CD4-positive, alpha-beta T cell (primary cell): ENCODE measurements at places on chromosomes 1 and 21.

GRCh38 chr1:150553392-150554085 lies 4.3 kb downstream of the ADAMTSL4 start:
- no peak for DNase-seq

DNA sequence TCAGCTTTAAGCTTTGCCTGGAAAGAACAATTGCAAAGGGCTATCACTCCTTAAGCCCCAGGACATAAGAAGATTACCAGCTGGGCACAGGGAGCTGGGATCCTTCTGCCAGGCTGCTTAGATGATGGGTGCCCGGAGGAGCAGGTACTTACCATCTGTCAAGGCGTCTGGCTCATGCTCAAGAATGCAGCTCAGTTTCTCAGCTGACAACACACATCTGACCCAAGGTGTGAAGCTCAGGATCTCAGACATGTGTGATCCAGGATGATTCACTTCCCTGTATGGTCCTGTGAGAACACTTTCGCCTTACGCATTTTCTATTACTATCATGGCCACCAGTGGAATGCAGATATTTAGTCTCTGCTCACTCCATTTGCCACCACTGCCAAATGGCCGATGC lies 14.7 kb upstream of the DISC1 start:
- peak; percentile 17 for DNase-seq

- no peak for DNase-seq
Measured at GRCh38 chr1:32464716-32465577, at the start of gene ZBTB8B. Gene ZBTB8B, plus strand, starts transcription at chr1:32465072. Its CDS starts 5,553 bp downstream, at chr1:32470625.

- no peak for DNase-seq
Measured at GRCh38 chr1:226697929-226698544, 41.0 kb downstream of the ITPKB start.

DNA sequence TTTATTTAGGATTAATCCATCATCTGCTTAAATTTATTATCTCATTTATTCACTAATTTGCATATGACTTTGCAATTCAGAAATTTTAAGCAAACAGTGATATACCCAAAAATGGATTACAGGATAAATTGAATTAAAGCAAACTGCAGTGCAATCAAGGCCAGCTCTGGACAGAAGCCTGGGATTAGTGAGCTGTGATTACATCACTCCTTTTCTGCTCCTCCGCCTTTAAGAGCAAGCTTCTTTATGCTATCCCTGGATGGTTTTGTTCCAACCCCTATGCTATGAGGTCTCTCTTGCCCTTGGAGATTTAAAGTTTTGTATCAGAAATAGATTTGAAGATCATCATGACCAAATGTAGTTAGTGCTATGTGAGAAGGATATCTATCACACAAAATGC lies 32.6 kb downstream of the GPR52 start:
- DNase-seq, result no peak

GRCh38 chr21:44969066-44969670 lies 29.3 kb downstream of the SLX9 start:
- no peak for DNase-seq

DNA sequence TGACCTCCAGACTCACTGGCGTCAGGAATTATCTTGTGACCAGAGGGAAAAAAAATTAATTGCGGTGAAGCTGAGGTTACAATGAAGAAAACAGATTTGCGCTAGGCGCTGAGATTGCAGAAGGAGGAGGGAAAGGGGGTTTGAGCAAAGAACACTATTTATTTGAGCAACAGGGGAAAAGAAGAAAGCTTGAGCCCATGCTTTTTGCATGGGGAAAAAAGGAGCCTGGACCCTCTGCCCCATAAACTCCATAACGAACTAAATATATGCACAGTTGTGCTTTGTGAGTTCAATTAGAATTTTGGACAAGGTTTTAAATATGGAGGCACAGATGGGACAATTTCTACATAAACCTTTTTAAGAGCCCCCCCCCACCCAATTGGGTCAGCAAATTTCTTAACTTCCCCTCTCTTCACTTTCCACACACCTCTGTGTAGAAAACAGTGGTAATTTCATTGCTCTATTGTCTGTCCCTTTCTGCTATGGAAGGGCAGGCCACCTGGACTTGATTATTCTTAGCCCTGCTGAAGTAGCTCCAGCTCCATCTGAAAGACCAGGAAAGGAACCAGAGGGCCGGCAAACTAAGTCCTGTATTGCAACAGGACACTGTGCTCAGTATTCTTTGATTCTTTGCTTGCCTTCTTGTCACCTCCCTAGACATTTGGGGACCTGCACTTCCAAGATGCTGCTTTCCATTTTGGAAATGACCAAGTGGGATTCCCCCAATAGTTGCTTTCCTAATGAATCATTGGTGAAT lies 862 bp upstream of the ID3 start:
- no peak for DNase-seq

- no peak for DNase-seq
Measured at GRCh38 chr1:200206761-200207160, 179.3 kb downstream of the NR5A2 start.

DNA sequence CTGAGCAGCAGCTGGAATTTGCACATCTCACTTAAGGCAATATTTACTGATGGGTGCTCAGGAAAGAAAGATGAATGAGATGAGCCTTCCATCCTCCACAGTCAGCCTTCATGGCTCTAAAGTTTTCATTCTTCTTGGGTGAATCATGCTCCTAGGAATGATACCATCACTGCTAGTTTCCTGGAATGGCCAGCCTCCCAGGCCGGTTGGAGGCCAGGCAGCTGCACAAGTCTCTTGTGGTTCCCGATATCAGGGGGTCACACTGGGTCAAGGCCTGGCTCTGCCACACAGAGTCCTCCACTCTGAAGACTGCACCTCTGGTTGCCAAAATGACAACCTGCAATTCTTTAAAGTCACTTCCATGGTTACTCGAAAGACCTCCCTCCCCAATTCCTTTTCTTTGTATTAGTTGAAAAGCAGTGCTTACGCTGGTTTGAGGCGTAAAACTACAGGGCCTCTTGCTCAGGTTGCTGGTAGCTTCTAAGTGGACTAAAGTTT lies 46.2 kb upstream of the PALMD start:
- DNase-seq, result no peak

DNA sequence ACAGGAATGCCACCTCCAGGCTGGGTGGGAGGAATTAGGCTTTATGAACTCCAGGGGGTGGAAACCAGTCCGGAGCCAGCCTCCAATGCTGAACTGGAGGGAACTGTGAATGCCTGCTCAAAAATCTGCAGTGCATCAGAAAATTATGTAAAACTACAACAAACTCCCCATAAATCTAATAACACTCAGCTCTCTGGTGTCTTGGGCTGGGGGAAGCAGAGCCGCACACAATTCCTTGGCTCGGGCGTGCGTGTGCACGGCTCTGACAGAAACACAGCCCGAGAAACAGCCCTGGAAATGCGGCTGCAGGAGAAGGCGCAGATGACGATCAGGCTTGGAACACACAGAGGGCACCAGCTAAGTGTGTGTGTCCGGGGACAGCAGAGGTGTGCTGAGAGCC lies 127.6 kb upstream of the VAMP3 start:
- DNase-seq, result no peak

GRCh38 chr1:164637461-164638375 lies 78.7 kb downstream of the PBX1 start:
- no peak for DNase-seq

DNA sequence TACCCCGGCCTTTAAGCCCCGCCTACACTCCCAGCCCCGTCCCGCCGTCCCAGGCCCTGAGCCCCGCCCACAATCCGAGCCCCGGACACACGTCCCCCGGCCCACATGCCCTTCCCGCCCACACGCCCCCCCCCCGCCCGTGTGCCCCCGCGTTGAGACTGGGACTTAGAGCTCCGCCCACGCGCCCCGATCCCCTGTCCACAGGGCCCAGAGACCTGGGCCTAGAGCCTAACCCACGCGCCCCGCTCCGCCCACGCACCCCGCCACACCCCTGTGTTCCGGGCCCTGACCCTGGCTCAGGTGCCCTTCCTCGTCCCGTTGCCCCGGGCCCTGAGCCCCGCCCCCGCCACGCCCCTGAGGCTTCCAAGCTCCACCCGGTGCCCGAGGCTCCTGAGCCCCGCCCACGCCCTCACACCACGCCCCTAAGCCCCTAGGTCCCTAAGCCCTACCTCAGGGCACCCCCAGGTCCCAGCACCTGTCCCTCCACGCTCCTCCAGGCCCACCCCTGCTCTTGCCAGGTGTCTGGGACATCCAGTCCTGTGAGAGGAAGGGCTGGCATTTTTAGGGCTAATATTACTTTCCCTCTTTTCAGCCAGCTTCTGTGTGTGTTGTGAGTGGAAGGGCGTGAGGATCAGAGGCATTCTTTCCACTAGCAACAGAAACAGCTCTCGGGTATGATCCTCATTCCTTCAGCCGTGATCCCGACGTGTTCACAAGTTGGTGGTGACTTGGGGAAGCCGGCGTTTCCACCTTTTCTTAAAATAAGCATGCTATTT lies 552 bp upstream of the GPR157 start:
- peak; percentile 79 for DNase-seq

- no peak for DNase-seq
Measured at GRCh38 chr1:6421266-6421665, 1.5 kb upstream of the HES2 start.

- no peak for DNase-seq
Measured at GRCh38 chr1:223695014-223695548, 17.3 kb upstream of the CAPN2 start.

DNA sequence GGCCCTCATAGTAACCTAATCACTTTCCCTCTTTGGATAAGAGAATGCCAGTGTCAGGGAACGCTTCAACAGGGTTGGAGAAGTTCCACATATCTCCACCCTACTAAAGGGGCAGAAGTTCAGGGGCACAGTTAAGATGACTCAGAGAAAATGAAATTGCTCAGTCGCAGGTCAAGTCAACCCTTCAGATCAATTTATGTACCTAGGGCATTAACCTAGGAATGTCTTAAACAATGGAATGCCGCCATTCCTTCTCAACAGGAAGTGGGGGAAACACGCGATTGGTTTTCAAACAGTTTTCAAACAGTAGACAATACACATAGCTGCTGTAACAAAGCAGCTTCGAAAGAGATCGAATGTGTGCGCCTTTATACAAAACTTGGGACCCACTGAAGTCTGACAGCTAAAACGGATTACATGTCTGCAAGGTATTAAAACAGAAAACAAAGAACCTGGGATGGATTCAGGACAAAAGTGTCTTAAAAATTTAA lies 897 bp downstream of the SLC25A24 start:
- no peak for DNase-seq

DNA sequence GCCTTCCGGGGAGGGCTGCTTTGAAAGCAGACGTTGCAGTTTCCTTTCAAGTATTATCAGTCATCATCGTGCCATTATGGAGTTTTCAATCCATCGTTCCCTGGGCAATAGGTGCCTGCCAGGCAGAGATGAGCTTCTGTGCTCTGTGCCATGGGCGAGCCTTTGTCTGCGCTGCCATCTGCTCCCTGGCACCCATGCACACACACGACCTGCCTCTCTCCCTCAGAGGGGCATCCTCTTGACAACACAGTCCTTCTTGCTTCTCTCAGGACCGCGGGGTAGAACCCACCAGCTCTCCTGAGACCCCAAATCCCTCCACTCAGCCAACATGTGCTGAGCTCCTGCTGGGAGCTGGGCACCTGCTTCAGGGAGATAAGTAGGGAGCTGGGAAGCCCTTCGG lies 149.3 kb downstream of the HMGB4 start:
- DNase-seq, result no peak

- no peak for DNase-seq
Measured at GRCh38 chr1:43970502-43970901, 692 bp downstream of the DPH2 start.

GRCh38 chr21:45418301-45419071 lies 13.5 kb downstream of the COL18A1 start:
- DNase-seq, result no peak

- no peak for DNase-seq
Measured at GRCh38 chr21:42624095-42624790, 29.2 kb upstream of the PDE9A start.

DNA sequence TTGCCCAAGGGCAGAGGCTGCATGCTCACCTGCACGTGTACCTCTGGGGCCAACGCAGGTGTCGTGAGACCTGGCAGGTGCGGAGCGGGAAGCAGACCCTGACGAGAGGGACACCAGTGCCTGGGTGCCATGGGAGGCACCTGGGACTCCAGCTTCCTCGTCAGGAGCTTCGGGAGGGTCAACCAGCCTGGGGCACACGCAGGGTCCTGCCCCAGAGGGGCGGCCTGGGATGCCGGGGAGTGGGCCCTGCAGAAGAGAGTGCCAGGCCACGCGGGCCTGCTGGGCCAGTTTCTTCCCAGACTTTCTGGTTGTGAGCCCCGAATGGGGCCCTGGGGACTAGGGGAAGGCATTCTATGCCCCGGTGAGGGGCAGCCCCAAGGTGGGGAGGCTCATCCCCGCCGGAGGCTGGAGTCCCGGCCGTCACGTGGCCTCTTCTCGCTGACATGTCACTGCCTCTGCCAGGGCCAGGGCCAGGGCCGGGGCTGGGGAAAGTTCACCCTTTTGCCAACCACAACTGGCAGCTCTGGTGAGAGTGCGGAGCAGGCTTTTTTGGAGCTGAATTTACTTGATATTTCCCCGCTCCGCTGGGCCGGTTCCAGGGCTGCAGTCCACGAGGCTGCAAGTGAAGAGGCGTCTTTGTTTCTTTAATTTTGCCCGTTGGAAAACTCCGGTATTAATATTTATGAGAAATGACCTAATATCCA lies 38.5 kb upstream of the ACTRT2 start:
- no peak for DNase-seq

DNA sequence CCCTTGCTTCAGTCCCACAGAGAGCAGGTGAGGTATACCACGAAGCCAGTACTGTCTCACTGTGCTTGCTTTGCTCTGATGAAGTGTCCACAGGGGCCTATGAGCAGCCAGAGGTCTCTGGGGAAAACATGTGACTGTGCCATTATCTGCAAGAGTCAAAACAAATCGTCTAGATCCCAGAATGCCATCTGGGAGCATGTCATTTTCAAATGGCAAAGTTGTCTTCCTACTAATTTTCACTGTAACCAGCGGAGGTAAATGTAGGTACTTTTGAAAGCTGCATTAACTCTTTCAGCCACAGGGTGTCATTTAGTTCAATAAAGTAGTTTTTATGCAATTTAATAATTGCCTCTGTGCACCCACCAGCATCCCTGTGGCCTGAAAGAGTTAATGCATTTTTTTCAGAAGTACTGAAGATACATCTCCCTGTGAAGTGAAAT lies 173.6 kb upstream of the SGIP1 start:
- DNase-seq, result no peak

GRCh38 chr1:156901966-156902915 lies 8.7 kb downstream of the PEAR1 start:
- DNase-seq, result no peak

GRCh38 chr1:244049162-244050013 lies 1.7 kb upstream of the ZBTB18 start:
- DNase-seq, result peak; percentile 90

- DNase-seq, result no peak
Measured at GRCh38 chr1:181356505-181357340, 126.6 kb upstream of the CACNA1E start.

- peak; percentile 39 for DNase-seq
Measured at GRCh38 chr1:26696119-26696653, 371 bp downstream of the ARID1A start.

GRCh38 chr1:42958488-42959319 lies at the start of gene SLC2A1:
Gene SLC2A1, minus strand, starts transcription at chr1:42958868. Its CDS starts 217 bp downstream, at chr1:42958651.
- peak; percentile 95 for DNase-seq
